Cerebellar nuclear complex (tissue), 1 donor: ENCODE measurements at places on chromosomes 2 and 18.

GRCh38 chr2:66596256-66596655 is 161.3 kb downstream of the MEIS1 start:
- no peak for DNase-seq

GRCh38 chr2:229090225-229090624 is 180.9 kb downstream of the PID1 start:
- no peak for DNase-seq

- DNase-seq = no peak
Measured at GRCh38 chr2:70494293-70494886, 59.2 kb downstream of the TGFA start.

GRCh38 chr2:37576831-37577230 is 94.6 kb downstream of the CDC42EP3 start:
- DNase-seq = no peak

DNA sequence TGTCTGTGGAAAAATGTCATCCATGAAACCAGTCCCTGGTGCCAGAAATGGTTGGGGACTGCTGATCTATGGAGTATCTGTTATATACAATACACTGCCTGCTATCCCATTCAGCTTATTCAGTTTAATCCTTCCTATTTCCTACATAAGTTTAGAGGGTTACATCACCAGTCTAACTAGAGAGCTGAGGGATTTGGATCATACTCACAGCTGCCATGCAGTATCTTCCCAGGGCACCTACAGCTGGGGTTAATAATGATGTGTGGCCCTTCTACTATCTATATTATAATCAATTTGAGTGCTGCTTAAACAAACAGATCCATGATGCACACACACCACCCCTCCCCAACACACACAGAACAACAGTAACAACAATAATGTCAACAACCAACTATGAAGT is 524.0 kb downstream of the LRRTM4 start:
- no peak for DNase-seq

- DNase-seq = no peak
Measured at GRCh38 chr2:161576421-161576820, 47.8 kb upstream of the SLC4A10 start.

- DNase-seq = no peak
Measured at GRCh38 chr2:38158378-38159118, 82.6 kb upstream of the CYP1B1 start.

GRCh38 chr2:239590995-239591915 is 190.4 kb upstream of the HDAC4 start:
- DNase-seq = no peak
